ENCODE measurements at places on chromosomes 7 and 10.
A peak's percentile ranks its signal among the peaks of the same experiment; 100 is the strongest.

DNA sequence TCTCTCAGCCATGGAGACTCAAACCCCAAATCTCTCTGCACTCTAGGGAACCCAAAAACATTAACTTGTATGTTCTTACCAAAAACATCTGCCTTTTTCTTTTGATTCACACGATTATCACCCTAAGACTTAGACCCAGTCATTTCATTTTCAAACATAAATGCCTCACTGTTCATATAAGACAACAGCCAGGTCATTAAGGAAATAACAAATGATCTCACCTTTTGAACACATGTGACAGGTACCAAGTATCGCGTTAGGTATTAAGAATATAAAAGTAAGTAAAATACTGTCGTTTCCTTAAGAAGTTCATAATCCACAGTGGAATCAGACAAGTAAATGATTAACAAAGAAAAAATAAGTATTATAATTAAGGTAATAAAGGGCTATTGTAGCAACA, 8.8 kb downstream of the TM9SF3 start:
- no peak for DNase-seq

DNA sequence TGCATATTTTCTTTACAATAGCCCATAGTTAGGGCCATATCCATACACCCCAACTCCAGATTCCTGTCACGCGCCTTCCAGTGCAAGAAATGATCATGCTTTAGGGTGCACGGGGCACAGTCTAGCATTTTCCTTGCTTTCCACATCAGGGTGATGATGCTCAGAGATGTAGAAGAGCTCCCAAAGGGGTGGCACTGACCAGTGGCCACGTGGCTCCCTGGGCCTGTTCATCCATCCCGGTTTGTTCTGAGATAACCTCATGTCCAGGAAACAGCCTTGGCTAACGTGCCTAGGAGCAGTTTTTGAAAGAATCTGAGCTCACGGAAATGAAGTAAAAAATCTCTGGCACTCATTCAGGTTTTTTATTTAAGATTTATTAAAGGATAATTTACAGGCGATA, 139.3 kb downstream of the GALNT17 start:
- no peak for DNase-seq

GRCh38 chr10:113202011-113202410, 252.0 kb downstream of the TCF7L2 start:
- DNase-seq = no peak

DNA sequence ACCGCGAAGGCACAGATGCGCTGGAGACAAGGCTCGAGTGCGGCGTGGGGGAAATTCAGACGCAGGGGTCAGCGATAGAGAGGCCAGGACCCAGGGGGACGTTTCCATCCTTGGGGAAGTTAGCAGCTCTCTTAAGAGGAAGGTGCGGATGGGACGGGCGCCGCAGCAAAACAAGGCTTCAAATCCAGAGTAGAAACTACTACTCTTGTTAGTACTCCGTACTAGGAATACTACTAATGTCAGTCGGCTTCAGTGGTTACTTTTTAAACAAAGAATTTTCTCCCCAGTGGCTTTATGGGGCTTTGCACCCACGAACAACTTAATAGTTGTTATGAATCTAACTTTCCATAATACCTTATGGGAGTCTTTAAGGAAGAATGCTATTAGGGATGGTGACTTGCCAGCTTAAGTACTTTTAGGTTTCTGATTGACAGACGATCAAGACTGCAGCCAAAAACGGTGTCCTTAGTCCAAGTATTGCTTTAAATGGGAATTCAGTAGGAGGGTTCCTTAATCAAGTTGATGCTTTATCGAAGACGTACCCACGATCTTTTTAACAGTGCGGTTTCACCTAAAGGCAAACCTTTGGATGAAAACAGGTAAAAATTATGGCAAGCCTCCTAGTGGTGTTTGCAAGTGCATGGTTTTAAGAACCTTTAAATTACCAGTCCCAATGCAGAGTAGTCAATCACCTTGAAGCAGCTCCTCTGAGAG, 812 bp upstream of the IDE start:
- DNase-seq = no peak

DNA sequence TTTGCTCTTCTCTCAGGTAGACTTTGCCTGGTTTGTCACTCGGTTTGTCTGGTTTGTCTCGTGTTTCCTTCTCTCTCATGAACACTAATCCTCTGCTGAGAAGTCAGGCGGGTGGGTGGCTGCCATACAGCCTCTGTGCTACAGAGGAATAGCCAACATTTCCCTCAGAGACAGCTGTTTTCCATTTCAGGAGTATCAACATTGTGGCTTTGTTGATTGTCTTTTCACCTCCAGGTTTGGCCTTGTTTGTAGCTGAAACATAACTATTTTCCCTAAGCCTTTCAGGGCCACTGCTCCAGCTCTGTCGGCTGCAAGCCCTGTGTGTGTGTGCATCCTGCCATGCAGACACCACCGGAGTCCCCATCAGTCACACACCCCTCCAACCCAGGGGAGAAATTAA, 122.8 kb downstream of the BAMBI start:
- no peak for DNase-seq

DNA sequence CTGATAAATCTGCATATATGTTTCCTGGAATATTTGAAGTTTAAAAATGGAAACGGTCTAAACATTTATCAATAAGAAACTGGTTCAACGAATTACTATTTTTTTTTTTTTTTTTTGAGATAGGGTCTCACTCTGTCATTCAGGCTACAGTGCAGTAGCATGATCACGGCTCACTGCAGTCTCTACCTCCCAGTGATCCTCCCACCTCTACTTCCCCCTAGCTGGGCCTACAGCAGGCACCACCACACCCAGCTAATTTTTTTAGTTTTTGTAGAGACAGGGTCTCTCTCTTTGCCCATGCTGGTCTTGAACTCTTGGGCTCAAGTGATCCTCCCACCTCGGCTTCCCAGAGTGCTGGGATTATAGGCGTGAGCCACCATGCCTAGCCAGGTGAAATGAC, 68.3 kb downstream of the UBE2H start:
- no peak for DNase-seq

- no peak for DNase-seq
Observed at GRCh38 chr7:25384788-25385505, 156.7 kb upstream of the NPVF start.

- no peak for DNase-seq
Observed at GRCh38 chr7:141122736-141123135, 48.9 kb downstream of the TMEM178B start.

GRCh38 chr10:61192042-61192441, 248.1 kb upstream of the RHOBTB1 start:
- DNase-seq = no peak

DNA sequence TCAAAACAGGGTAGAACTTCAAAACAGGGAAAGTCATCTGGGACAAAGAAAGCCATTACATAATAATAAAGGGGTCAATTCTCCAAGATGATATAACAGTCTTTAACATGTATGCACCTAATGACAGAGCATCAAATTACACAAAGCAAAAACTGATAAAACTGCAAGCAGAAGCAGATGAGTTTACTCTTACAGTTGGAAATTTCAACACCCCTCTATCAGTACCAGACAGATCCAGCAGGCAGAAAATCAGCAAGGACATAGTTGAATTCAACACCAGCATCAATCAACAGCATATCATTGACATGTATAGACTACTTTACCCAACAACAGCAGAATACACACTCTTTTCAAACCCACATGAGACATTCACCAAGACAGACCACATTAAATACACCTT, 233.0 kb upstream of the NEBL start:
- DNase-seq = no peak

- no peak for DNase-seq
Observed at GRCh38 chr10:48745662-48746245, 61.1 kb downstream of the WDFY4 start.

GRCh38 chr10:71312811-71313789, 6.0 kb upstream of the SLC29A3 start:
- DNase-seq = peak; percentile 58

- no peak for DNase-seq
Observed at GRCh38 chr10:86819567-86819966, 63.1 kb downstream of the BMPR1A start.

DNA sequence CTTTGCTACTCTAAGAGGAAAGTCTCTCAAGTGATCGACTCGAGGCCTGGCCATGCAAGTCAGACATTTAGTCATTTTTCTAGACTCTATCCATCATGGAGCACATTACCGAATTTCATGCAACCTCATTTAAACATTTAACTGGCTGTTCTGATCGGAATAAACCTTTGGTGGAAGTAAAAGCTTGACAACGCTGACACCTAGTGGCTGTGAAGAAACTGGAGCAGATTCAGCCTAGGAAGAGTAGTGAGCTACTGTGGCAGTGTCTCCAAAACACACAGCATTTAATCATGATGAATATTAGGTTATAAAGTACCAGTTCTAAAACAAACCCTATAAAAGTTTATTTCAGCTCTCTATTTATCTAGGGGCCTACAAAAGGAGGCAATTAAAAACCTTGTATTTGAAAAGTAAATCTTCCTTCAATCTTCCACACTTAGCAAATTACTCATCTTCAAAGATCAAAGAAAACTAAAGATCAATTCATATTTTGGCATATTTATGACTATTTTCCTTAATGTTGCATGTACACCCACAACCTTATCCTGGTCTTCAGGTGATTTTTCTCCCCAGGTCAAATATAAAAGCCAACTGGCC, 175.0 kb downstream of the CTNNA3 start:
- DNase-seq = peak; percentile 21

DNA sequence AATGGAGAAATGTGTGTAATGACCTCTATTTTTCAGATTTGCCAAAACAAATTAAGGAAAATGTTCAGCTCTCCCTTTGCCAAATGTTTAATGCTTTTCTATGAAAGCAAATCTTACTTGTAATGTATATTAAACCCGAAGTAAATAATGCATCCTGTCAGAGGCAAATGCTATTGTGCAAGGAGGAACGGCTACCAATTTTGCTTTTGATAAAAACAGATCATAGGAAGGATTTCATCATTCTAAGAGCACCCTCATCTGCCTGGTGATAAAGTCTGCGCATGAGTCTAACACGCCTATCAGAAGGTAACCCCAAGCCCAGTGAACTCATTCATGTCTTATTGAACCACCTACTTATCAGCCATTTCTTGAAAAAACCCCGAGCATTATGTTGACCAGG, 412.4 kb upstream of the MKI67 start:
- DNase-seq = no peak

DNA sequence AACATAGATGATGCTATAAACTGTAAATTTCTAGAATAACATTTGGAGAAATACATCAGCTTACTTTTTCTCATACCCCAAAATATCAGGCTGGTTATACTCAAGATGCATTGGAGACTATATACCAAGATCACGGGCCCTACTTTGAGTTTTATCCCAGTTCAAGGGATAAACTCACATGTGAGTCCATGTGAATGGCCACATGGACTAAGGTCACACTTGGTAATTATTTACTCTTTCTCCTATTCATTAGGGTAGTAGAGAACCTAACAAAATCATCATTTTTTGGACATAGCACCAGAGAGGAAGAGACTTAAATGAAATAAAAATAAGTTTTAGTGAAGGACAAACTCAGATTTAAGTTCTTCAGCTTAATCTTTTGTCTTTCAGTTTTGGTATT, 93.1 kb upstream of the GATAD1 start:
- no peak for DNase-seq

DNA sequence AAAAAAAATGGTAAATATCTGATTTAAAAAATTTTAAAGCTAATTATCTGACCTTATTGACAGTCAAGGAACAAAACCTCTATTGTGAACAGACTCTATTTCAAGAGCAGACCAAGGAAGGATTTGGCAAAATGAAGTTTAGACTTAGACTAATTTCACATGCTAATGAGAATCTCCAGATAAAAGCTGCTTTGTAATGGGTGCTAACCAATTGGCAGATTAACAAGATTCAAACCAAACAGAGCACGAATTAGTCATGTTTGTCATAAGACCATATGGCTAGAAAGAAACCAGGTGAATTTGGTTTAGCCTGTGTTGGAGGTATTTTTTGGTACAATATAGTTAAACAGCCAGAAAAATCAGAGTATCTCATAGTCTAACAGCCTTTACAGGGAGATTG, 429.1 kb upstream of the NFE2L3 start:
- no peak for DNase-seq

DNA sequence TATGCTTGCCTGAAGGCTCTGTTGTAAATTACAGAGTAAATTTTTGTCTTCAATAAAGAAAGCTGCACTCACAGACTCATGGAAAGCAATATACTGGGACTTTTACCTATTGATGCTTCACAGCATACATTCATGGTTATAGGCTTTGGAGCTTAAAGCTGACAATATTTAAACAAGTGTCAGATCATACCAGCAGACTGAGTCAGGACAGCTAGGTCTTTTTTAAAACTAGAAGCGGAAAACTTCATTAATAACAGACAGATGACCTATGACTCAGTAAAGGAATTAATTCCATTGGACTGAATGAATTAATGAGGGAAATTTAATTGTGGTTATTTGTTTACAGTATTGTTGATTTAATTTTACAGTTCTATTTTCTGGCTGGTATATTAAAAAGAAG, 165.8 kb upstream of the DGKB start:
- DNase-seq = no peak

DNA sequence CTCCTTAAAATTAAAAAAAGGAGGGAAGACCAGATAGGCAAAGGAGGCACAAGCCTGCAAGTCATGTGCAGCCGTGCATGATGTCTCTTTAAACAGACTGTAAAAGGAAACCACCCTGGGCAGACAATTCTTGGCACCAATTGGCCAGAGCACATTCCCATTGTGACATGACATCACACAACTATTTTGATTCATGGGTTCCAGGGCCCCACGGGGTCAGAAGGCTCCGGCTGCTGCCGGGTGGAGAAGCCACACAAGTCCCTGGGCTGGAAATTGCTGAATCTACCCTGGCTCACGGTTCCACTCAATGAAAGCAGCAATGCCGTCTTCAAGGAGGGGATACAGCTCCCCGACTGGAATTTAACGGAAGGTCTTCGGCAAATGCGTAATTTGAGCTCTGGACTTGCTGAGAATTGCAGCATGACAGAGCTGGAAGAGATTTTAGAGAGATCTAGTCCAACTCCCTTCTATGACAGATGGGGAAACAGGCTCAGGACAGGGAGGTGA, 140.5 kb downstream of the PRKAG2 start:
- peak; percentile 79 for DNase-seq

DNA sequence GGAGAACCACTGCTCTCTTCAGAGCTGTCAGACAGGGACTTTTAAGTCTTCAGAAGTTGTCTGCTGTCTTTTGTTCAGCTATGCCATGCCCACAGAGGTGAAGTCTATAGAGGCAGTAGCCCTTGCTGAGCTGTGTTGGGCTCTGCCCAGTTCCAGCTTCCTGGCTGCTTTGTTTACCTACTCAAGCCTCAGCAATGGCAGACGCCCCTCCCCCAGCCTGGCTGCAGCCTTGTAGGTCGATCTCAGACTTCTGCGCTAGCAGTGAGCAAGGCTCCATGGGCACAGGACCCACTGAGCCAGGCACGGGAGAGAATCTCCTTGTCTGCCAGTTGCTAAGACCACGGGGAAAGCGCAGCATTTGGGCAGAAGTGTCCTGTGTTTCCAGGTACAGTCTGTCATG, 12.1 kb upstream of the CPA2 start:
- no peak for DNase-seq

DNA sequence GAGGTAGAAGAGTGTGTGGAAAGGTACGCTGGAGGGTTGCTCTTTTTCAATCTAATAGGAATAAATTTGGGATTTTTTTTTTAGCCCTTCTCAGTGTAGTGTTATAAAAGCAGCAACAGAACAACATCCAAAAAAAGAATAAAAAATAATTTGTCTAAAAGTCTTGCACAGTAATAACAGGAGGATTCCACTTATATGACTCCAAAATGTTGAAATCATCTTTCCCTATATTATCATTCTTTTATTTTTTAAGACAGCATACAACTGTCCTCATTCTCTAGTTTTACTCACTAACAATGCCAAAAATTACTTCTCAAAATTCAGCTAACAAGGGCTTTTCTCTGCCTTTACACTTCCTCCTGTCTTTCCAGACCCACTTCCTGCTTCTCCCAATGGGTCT, 27.8 kb downstream of the IL2RA start:
- DNase-seq = no peak

Data from fibroblast of skin of left biceps (primary cell).